Activated CD4-positive, alpha-beta T cell treated with anti-CD3 and anti-CD28 coated beads for 4 hours (primary cell): ENCODE measurements at places on chromosomes 7 and 10.

DNA sequence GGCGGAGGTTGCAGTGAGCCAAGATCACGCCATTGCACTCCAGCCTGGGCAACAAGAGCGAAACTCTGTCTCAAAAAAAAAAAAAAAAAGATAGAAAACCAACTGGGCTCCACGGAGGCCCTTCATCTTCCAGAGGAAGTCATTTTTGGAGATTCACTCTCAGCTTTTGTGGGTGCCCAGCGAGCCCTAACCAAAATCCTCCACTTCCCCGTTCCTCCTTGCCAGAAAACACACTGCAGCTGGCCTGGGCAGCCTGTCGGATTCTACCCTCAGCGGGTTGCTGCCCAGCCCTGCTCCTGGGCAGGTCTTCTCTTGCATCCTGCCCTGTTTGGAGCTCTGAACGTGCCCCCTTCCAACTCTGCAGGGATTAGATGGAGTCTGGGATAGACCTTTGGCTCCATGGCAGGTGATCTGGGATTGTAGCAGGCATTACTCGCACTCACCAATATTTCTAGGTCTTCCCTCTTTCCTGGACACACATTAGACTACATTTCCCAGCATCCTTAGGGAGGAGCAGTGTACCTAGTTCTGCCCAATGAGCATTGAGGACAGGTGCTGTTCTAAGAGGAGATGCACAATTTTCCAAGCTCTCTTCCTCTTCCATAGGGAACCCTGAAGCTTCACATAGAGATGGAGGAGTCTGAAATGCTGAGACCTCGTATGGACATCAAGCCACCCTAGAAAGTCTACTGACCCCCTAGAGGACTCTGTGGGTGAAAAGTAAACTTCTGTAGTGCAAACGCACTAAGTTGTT, 4.6 kb downstream of the GRID2IP start:
- DNase-seq, result no peak

- no peak for DNase-seq
Measured at GRCh38 chr10:78471326-78471722, 437.7 kb downstream of the RPS24 start.

GRCh38 chr10:131788386-131788785, 112.4 kb upstream of the PPP2R2D start:
- DNase-seq, result no peak

- DNase-seq, result no peak
Measured at GRCh38 chr10:110897184-110897583, 21.8 kb downstream of the BBIP1 start.

- DNase-seq, result no peak
Measured at GRCh38 chr10:13046851-13047528, 45.5 kb upstream of the CCDC3 start.

DNA sequence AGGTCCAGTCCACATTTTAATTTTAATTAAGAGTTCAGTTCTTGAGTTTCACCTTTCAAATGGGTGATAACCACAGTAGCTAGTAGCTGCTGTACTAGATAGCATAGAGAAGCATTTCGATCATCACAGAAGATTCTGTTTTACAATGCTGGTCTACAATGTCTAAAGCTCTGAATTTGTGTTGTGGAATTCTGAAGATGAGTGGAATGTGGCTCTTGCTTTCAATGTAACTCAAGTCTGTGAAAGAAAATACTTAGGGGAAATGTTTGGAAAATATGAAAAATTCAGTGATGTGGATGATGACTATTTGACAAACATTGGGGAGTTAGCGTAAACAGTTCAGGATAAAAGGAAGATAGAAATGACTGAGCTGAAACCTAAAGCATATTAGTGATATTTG, 139.4 kb downstream of the GNAT3 start:
- no peak for DNase-seq

DNA sequence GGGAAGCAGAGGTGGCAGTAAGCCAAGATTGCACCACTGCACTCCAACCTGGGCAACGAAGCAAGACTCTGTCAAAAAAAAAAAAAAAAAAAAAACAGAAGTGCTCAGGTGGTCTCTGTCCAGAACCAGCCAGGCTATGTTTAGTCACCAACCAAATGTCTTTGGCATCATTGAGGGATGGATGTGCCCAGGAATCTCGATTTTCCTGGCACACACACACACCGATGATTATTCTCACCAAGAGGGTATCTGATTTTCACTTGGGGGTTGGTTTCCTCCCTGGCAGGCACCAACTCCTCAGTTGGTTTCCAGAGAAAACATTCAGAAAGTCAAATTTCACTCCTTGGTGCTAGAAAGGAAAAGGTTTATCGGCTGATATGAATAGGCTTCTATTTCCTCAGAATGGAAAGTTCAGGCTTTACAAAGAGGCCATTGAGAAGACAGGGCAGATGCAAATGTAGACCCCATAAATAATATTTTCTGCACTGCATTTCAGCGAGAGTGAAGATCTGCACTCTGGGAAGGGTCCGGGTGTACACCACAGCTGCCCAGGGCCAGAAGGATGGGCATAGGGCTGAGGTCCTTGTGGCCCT, 154.8 kb downstream of the TNS3 start:
- no peak for DNase-seq

DNA sequence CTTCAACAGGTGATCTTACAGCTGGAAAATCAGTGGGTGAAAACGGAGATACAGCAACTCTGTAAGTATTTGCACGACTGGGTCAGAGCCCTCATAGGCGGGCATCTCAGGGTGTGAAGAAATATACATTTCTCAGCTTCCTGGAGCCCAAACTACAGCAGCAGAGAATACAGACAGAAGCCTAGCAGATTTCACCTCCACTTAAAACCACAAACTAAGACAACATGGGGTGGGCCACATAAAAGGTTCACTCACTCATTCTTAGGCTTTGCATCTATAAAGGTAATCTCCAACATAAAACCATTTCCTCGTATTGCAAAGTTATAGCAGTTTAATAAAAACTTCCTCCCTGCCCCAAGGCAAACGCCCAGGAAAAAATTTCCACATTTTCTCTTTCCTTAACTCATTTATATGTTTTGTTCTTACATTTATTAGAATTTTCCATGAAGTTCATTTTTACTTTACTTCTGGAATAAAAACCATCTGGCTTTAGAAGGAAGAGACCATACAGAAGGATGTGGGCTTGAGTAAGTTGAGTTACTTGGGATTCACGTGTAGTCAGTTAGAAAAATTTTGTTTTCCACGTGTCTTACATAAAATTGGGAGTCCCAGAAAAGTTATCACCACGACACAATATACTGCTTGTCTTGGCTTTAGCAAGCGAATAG, 327.1 kb downstream of the FRMD4A start:
- DNase-seq, result no peak

GRCh38 chr7:19117091-19117869, at the start of gene TWIST1:
TSS of gene TWIST1 (minus strand) at chr7:19117636. CDS start at chr7:19117321, 315 bp downstream.
- DNase-seq, result no peak

DNA sequence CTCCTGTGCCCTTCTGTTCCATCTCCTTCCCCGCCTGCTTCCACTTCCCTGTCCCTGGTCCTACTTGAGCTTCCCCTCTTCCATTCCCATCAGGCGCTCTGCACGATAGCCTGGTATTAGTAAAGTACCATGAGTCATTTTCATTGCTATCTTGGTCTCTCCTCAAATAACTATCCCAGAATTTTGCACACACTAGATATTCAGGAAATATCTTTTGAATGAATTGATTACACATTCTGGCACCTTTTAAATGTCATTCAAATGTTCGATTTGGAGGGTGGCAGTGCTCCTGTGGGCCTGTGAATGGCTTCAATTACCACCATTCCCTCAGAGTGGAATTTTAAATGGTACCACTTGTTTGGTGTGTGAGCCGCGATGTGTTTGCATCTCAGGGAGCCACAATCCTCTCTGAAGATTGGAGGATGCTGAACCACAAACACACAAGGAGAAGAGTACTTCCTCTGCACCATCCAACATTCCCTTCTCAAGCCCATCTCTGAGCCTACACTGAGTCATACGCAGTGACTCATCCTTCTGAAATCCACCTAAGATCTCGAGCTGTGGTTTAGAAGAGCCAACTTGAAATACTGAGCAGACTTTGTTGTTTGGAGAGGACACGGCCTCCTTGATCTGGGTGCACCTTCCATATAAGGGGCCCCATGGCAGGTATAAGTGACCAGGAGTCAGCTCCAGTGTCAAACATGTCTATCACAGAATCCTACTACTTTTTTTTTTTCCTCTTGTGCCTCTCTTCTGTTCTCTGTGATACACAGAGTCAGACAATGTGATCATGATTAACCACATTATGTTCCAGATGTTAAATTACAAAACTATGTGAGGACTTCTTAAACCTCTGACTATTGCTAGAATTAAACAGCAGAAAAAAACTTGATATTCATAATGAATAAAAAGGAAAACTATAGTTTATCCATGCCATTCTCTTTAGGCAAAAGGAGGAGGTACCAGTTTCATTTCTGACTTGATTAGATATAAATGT, 81.9 kb downstream of the BMPER start:
- DNase-seq, result no peak

GRCh38 chr7:35781200-35781701, 19.6 kb upstream of the SEPTIN7 start:
- DNase-seq, result no peak

- DNase-seq, result peak; percentile 36
Measured at GRCh38 chr7:140656548-140657515, 15.9 kb upstream of the ADCK2 start.

DNA sequence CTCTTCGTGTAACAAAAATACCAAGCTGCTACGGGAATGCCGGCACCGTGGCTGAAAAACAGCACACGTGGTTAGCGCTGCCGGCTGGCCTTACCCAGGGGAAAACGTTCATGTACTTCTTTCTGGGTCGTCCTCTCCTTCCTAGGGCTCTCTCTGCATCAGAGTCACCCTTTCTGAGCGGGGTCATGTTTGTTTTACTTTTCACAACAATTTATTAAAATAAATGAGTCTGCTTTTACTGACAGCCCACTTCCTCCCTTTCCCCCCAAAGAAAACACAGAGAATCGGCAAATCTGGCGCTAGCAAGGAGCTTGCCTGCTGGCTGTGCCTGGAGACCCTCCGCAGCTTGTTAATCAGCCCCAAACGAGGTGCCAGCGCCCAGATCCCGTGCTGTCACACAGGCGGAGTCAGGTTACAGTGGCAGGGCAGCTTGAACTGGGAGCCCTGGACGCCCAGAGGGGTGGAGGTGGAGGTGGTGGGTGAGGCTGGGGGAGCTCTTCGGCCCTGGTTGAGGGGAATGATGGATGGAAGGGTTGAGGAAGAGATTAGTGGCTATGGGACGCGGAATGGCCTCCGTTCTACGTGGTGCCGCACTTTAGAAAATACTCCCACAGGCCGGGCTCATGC, 162.2 kb upstream of the TNS3 start:
- DNase-seq, result no peak

GRCh38 chr7:30683816-30684215, 1.6 kb upstream of the CRHR2 start:
- DNase-seq, result no peak

DNA sequence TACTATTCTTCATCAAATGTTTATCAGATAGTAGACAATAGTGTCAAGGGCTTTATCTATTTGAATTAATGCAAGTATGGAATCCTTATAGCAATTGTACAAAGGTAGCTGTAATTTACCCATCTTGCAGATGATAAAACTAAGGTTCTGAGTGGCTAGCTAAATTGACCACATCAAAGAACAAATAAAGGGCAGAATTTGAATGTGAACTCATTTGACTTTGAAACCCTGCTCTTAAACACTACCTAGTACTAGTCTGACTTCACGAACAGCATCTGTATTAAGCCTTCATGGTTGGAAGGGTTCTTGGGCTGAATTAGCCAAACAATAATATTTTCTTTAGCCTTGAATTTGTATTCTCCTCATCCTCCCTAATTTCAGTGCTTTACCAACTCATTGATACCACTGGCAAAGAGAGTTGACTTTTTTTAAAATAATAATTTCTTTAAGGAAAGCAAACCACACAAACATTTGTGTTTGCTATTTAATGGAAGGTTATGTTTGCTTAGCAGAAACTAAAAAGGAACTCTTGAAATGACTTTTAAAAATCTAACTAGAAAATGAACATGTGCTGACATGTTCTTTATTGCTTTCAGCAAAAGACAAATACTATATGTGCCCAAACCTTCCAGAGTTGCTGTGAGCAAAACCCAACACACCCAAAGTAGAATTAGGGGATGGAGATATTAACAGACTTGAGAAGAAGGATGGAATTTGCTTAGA, 322.6 kb downstream of the RNLS start:
- DNase-seq, result no peak

DNA sequence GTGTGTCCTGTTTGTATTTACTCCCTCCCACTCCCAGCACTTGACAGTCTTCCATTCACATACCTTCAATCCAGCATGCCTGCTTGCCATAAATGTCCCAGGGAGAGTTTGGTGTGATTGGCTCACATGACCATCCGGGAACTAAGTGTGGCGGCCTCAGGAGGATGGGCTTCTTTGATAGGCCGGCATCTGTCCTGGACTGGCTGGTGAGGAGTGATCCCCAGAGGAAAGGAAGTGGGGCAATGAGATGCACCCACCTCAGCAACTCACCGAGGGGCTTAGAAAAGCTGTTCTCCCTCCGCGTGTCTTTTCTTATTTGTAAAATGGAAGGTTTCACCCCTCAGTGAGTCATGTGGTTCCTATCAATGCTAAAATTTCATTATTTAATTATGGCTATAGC, 14.9 kb upstream of the EBF3 start:
- no peak for DNase-seq

GRCh38 chr7:78434281-78434680, 635.7 kb downstream of the PHTF2 start:
- no peak for DNase-seq

- DNase-seq, result no peak
Measured at GRCh38 chr10:132589681-132590080, 52.1 kb downstream of the INPP5A start.

DNA sequence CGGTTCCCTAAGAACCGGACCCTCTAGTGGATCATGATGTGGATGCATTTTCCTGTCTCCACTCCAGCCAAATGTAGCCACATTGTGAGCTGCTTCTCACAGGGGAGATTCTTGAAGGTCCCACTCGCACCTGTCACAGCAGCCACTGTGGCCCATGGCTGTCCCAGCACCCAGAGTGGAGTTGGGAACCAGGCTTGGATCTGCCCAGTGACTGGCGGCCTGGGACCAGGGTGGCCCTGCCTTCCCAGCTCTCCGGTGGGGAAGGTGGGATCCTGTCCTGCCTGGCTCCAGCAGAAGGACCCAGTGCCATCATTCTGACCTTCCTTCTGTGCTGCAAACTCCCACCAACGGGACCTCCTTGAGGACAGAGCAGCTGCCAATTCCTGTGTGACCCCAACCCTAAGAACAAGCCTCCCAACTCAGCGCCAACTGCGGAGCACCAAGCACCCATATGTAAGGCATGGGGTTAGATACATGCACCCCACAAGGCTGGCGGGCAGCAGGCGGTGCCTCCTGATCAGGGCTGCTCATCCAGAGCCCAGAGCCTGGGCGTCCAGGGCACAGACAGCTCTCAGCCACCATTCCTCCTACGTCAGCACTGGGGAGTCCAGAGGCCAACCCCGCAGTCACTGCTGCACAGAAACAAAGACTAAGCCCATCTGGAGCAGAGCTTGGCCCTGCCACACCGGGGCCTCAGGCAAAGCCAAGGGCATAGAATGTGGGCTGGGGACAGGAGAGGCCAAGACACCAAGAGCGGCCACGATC, 28.8 kb downstream of the EBF3 start:
- DNase-seq, result no peak
